H9 (cell line): ENCODE measurements at places on chromosomes 7 and 10. TPM values are rescaled to one million over a fixed set of nuclear protein-coding genes. Genes with fewer than 3 reads are reported as not detected.

DNA sequence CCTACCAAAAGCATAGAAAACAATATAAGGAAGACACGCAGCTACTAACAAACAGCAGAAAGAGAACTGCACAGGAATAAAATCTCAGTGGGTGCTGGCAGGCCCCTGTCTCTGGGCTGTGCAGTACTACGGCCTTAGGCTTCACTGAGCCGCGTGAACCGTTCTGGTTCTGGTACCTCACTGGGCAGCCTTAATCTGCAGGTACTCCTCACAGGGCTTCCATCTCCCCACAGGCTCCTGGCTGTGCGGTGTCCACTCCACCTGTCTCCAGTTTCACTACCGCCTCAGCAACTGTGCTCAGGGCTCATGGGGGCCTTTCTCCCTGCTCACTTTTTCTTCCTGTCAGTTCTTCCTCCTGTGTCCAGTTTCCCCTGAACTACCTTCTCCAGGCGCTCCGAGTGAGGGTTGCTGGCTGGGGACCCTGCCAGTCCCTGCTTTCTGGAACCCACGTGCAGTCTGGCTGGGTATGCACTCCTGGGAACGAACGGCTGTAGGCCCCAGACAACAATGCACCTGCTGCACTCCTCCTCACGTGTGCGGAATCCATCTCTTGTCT, 75.7 kb downstream of the VIPR2 start:
- H3K36me3 ChIP-seq = no peaks in the 10 kb centered on the region; the same call in 2 of the 3 replicates
- no peak overlapping the region for H3K27ac ChIP-seq
- H3K4me3 ChIP-seq = no peak overlapping the region
- DNase-seq = no peak
- no peaks in the 10 kb centered on the region for H3K4me1 ChIP-seq

DNA sequence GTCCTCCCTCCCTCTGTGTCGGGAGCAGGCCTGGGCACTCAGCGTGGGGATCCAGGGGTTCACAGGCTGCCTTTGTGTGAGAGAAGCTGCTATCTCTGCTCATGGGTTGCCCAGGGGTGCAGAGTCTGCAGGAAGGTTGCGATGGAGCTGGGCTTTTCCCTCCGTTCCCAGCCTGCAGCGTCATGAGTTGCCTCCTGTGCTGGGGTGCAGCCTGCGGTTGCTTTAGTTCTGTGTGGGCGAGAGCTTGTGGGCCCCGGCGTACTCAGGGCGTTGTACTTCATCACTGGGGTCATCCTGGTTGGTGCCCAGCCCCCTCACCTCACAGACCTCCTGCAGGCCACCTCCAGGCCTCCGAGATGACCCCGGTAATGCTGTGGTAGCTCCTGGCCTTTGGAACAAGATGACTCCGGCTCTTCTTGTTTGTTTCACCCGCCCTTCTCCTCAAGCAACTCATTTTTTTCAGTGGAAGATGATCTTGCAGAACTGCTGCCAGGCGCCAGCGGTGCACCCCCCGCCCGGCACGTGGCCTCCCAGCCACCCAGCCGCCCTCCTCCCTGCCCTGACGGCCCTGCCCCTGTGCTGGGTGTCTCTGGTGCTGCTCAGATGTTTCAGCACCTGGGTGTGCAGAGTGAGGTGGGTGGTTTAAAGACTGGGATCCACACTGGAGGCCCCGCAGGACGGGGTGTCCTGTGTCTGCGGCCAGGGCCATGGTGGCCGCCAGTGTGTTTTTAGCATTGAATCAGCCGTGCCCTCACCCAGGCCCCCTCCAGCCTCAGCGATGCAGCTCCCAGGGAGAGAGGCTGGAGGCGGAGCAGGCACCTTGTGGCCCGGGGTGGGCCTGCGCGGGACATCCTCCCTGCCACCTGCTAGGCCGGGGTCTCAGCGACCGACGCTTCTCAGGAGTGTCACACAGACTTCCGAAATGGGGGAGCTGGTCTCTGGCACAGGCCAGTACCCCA, 7.2 kb downstream of the AP5Z1 start:
- no peak overlapping the region for H3K27ac ChIP-seq
- DNase-seq = no peak

GRCh38 chr10:75226656-75227055, 9.1 kb downstream of the COMTD1 start:
- DNase-seq = no peak
- H3K4me3 ChIP-seq = peak overlapping the region; percentile 64; the same call in 2 of the 3 replicates
- H3K27ac ChIP-seq = no peak overlapping the region
- H3K27me3 ChIP-seq = no peaks in the 10 kb centered on the region
- peaks cover 87% of the 10 kb centered on the region for H3K36me3 ChIP-seq
- peaks cover 10% of the 10 kb centered on the region; the same call in 1 of the 2 replicates for H3K4me1 ChIP-seq

SLC39A12 gene
- not detected in 2 replicates for total RNA-seq

GRCh38 chr10:110885932-110886674, 14.4 kb downstream of the PDCD4 start:
- no peaks in the 10 kb centered on the region for H3K4me1 ChIP-seq
- H3K36me3 ChIP-seq = peaks cover 23% of the 10 kb centered on the region
- DNase-seq = no peak

GPR158 gene
- 0.24 and 0.33 TPM in 2 replicates for total RNA-seq

MEIG1 gene
- total RNA-seq = 0.72 TPM in 1 of 2 replicates, not detected in the other

ASZ1 gene
- total RNA-seq = not detected in 2 replicates

- no peaks in the 10 kb centered on the region for H3K36me3 ChIP-seq
- H3K27ac ChIP-seq = no peak within 1 kb of the TSS
- peak within 1 kb of the TSS; percentile 88 for H3K4me3 ChIP-seq
- 0 out of 2 replicates have a peak, but pooled peaks cover 5% of the 10 kb centered on the region for H3K4me1 ChIP-seq
- peak; percentile 67 for DNase-seq
Measured at GRCh38 chr10:95290461-95291364, at the start of gene PDLIM1. TSS of gene PDLIM1 (minus strand) at chr10:95291003. CDS start at chr10:95290915, 88 bp downstream.

SLC26A4 gene
- total RNA-seq = 0.33 TPM in 1 of 2 replicates, not detected in the other

GRCh38 chr7:38506756-38507155, 124.4 kb downstream of the AMPH start:
- H3K4me1 ChIP-seq = no peaks in the 10 kb centered on the region
- H3K36me3 ChIP-seq = no peaks in the 10 kb centered on the region
- DNase-seq = no peak

GRCh38 chr7:28071570-28071969, 109.0 kb downstream of the JAZF1 start:
- no peaks in the 10 kb centered on the region for H3K36me3 ChIP-seq
- H3K27ac ChIP-seq = no peak overlapping the region
- peaks cover 2% of the 10 kb centered on the region; the same call in 1 of the 2 replicates for H3K4me1 ChIP-seq

ARHGEF5 gene
- 32.3 and 33.9 TPM in 2 replicates for total RNA-seq

EBF3 gene
- total RNA-seq = 0.04 and 0.22 TPM in 2 replicates

DNA sequence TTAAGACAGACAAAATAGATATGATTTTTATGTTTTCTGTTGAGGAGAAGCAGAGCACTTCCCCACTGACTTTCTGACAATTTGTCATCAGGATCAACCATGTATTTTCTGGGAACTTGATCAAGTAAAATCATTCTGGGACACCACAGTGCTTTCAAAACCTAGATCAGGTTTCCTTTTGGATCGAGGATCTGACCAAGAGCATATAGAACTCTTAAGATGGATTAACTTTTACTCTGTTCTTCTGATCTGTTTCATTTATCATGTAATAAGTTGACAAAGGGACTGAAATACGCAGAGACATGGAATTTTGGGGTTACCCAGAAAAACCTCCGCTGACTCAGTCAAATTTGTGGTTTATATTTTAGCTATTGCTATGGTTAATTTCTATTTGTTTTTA, 136.0 kb upstream of the WNT16 start:
- H3K4me3 ChIP-seq = no peak overlapping the region
- DNase-seq = no peak
- H3K36me3 ChIP-seq = no peaks in the 10 kb centered on the region
- no peaks in the 10 kb centered on the region for H3K27me3 ChIP-seq
- H3K4me1 ChIP-seq = no peaks in the 10 kb centered on the region

GRCh38 chr10:54650547-54650946, 150.5 kb downstream of the PCDH15 start:
- no peaks in the 10 kb centered on the region for H3K36me3 ChIP-seq
- no peak overlapping the region for H3K27ac ChIP-seq
- no peak overlapping the region for H3K4me3 ChIP-seq
- no peak for DNase-seq
- no peaks in the 10 kb centered on the region for H3K4me1 ChIP-seq
- no peaks in the 10 kb centered on the region for H3K27me3 ChIP-seq

GRCh38 chr7:53218730-53219504, 183.5 kb downstream of the POM121L12 start:
- H3K4me1 ChIP-seq = no peaks in the 10 kb centered on the region
- H3K4me3 ChIP-seq = peak overlapping the region; percentile 78
- no peak overlapping the region for H3K27ac ChIP-seq
- H3K27me3 ChIP-seq = no peaks in the 10 kb centered on the region; the same call in 1 of the 2 replicates
- H3K36me3 ChIP-seq = peaks cover 16% of the 10 kb centered on the region

GRCh38 chr7:83429493-83429892, 219.4 kb downstream of the SEMA3E start:
- peak; percentile 72 for DNase-seq
- peak overlapping the region; percentile 50 for H3K27ac ChIP-seq
- peaks cover 12% of the 10 kb centered on the region; the same call in 1 of the 2 replicates for H3K4me1 ChIP-seq
- peak overlapping the region; percentile 22; the same call in 1 of the 3 replicates for H3K4me3 ChIP-seq
- H3K36me3 ChIP-seq = peaks cover 4% of the 10 kb centered on the region; the same call in 2 of the 3 replicates

- no peaks in the 10 kb centered on the region; the same call in 1 of the 2 replicates for H3K4me1 ChIP-seq
- H3K27me3 ChIP-seq = no peaks in the 10 kb centered on the region
- H3K27ac ChIP-seq = no peak overlapping the region
- no peaks in the 10 kb centered on the region for H3K36me3 ChIP-seq
Measured at GRCh38 chr7:28151965-28152364, 28.6 kb downstream of the JAZF1 start.

DNA sequence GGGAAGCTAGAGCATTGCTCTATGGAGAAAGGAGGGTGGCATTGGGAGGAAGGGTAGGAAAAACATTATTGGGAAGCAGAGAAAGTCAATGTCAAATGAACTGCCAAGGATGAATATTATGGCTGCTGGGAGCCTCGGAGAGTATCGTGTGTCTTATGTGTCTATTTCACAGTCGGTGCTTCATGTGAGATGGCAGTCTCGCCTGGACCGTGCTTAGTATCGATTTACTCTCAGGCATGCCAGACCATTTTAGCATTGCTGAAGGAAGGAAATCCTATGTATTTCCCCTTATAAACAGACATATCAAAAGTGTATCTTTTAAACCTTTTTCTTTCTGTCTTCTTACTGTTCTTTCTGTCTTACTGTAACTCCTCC, 612.6 kb downstream of the AUTS2 start:
- no peaks in the 10 kb centered on the region for H3K36me3 ChIP-seq
- no peaks in the 10 kb centered on the region for H3K4me1 ChIP-seq
- H3K27me3 ChIP-seq = no peaks in the 10 kb centered on the region
- DNase-seq = no peak
- no peak overlapping the region for H3K4me3 ChIP-seq

- no peak for DNase-seq
- no peak overlapping the region for H3K27ac ChIP-seq
- no peaks in the 10 kb centered on the region for H3K4me1 ChIP-seq
- peaks cover 83% of the 10 kb centered on the region for H3K36me3 ChIP-seq
Measured at GRCh38 chr7:148738737-148739535, 40.2 kb downstream of the CUL1 start.

- peak; percentile 69 for DNase-seq
- peaks cover 8% of the 10 kb centered on the region; the same call in 1 of the 2 replicates for H3K4me1 ChIP-seq
- H3K27ac ChIP-seq = no peak overlapping the region
- no peaks in the 10 kb centered on the region for H3K27me3 ChIP-seq
- H3K36me3 ChIP-seq = peaks cover 12% of the 10 kb centered on the region
- H3K4me3 ChIP-seq = no peak overlapping the region; the same call in 2 of the 3 replicates
Measured at GRCh38 chr10:124704428-124705380, 39.5 kb downstream of the FAM53B start.

GRCh38 chr10:125064681-125065492, 95.5 kb downstream of the CTBP2 start:
- H3K27me3 ChIP-seq = no peaks in the 10 kb centered on the region
- no peak for DNase-seq
- H3K4me3 ChIP-seq = no peak overlapping the region
- peaks cover 10% of the 10 kb centered on the region; the same call in 1 of the 2 replicates for H3K4me1 ChIP-seq

SLC26A3 gene
- not detected in 2 replicates for total RNA-seq

- no peak overlapping the region for H3K4me3 ChIP-seq
- no peaks in the 10 kb centered on the region for H3K4me1 ChIP-seq
- H3K27ac ChIP-seq = no peak overlapping the region
- H3K27me3 ChIP-seq = no peaks in the 10 kb centered on the region
- no peak for DNase-seq
- peaks cover 12% of the 10 kb centered on the region for H3K36me3 ChIP-seq
Measured at GRCh38 chr7:153641199-153641598, 411.0 kb upstream of the DPP6 start.

DNA sequence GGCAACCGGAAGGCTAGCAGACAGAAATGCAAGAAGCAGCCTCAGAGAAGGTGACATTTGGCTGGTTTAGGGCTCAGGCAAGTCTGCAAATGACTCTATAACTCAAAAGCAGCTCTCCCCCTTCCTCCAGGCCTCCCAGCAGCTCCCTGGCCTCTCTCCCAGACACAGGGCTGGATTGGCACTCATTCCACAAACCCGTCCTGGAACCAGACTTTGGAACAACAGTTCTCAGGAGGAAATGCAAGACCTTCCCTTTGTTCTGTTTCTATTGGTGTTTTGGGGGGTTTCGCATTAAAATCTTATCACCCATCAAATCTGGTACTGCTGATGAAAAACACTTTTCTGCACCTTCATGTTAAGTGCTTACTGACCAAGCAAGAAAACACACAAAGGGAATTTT, 40.3 kb upstream of the EFCAB10 start:
- no peak overlapping the region for H3K27ac ChIP-seq
- H3K27me3 ChIP-seq = no peaks in the 10 kb centered on the region
- H3K4me1 ChIP-seq = no peaks in the 10 kb centered on the region

GRCh38 chr10:69346776-69347175, 68.5 kb downstream of the HK1 start:
- peaks cover 27% of the 10 kb centered on the region for H3K36me3 ChIP-seq
- H3K27ac ChIP-seq = no peak overlapping the region
- H3K4me1 ChIP-seq = peaks cover 15% of the 10 kb centered on the region; the same call in 1 of the 2 replicates
- no peak for DNase-seq

CUX1 gene
- 53.5 and 60.5 TPM in 2 replicates for total RNA-seq

BCAP29 gene
- 30.6 and 31.3 TPM in 2 replicates for total RNA-seq

DNA sequence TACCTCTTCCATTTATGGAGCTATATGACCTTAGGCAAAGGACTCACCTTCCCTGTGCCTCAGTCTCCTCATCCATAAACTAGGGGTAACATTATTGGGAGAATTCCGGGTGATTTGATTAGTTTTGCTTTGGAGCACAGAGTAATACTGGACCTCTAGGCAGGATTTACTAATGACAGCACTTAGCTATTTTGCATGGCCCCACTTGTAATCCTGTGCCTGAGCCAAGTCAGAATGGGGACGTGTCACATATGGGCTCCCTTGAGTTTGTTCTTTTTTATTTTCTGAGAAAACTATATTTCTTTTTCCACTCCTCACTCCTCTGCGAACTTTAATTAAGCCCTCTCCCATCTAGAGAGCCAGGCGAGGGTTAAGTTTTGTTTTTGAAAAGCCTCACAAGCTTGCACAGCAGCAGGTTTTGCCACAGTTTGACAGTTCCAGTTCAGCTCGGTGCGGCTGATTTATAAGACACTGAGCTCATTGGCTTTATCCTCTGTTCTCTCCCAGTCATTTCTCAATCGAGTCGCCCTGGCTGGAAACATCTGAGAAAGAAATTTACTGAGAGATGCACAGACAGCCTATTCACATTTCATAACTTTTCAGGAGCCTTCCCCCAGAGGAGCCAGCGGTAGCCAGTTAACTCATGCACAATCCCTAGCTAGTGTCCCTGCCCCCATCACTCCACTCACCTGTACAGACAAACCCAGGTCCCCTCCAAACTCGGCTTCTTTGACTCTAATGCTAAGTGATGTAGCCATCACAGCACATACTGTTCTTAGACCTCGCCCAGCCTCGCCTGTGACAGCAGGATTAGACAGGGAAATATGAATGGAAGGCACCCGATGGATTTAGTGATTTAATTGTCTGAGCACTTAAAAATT, 441.9 kb upstream of the NPVF start:
- no peaks in the 10 kb centered on the region for H3K27me3 ChIP-seq
- H3K4me3 ChIP-seq = no peak overlapping the region
- no peak overlapping the region for H3K27ac ChIP-seq
- H3K36me3 ChIP-seq = no peaks in the 10 kb centered on the region

CYP2C19 gene
- total RNA-seq = not detected in 2 replicates
